ENCODE measurements at places on chromosomes 5 and 9.

- DNase-seq = no peak
Measured at GRCh38 chr5:125045646-125046045, 299.2 kb upstream of the ZNF608 start.

DNA sequence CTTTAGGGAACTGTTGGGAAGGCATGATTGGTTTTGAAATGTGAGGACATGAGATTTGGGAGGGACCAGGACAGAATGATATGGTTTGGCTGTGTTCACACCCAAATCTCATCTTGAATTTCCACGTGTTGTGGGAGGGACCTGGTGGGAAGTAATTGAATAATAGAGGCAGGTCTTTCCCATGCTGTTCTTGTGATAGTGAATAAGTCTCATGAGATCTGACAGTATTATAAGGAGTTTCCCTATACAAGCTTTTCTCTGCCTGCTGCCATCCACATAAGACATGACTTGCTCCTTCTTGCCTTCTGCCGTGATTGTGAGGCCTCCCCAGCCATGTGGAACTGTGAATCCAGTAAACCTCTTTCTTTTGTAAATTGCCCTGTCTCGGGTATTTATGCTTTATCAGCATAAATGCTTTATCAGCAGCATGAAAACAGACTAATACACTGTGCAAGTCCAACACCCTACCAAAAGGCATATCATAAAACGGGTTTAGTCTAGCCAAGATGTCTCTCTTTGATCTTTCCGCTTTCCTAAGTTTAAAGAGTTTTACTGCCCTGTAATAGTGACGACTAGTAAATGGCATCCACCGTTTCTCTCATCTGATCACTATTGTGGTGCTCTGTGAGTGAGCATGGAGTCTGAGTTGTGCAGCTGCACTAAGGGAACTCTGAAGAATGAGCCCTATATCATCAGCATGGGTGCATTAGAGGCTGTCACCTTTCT is 12.9 kb upstream of the ZNF782 start:
- DNase-seq = no peak

- DNase-seq = no peak
Measured at GRCh38 chr5:148615644-148616275, 38.6 kb downstream of the HTR4 start.

DNA sequence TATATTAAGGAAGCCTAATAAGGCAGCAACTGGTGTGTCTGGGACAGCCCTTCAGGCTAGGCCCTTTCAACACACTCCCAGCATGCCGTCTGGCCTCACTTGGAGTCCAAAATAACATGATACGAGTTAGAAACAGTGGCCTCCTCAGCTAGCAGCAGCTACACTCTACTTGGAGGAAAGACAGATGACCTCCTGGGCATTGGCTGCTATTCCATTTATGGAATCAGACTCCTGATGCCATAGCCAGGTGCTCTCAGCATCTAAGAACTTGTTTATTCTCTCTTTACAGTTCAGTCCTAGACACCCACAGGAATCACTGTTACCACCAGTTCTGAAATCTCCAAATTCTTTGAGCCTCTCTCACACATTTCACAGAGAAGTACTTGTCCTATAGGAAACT is 31.8 kb downstream of the RUSC2 start:
- DNase-seq = no peak
